ENCODE measurements at places on chromosomes 1 and 21.

DNA sequence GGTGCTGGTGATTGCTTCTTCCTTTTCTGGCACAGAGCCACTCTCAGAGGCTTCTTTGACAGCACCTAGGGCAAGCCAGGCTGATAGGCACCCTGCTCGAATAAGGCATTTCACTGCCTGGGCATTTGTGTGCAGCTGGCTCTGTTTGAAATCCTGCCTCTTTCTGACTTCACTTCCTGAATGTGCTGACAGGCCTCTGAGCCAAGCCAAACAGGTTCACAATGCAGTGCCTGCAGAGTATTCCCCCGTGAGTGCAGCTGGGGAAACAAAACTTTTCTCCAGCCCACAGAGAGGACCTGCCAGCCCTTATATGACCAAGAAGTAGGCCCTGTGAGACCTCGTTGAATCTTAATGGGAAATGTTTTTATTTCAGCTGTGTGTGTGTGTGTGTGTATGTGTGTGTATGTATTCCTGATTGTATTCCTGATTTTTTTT is 10.4 kb downstream of the JUN start:
- no peak overlapping the region for H3K4me3 ChIP-seq
- no peaks in the 10 kb centered on the region for H3K36me3 ChIP-seq
- H3K27ac ChIP-seq = peak overlapping the region; percentile 70
- peak; percentile 66 for ATAC-seq
- peaks cover 11% of the 10 kb centered on the region for H3K4me1 ChIP-seq
- no peaks in the 10 kb centered on the region for H3K27me3 ChIP-seq

- no peak overlapping the region for H3K27ac ChIP-seq
- no peaks in the 10 kb centered on the region for H3K4me1 ChIP-seq
- H3K36me3 ChIP-seq = no peaks in the 10 kb centered on the region
- no peak for ATAC-seq
These were observed 556.5 kb downstream of the PTBP2 start for GRCh38 chr1:97277891-97278654.

DNA sequence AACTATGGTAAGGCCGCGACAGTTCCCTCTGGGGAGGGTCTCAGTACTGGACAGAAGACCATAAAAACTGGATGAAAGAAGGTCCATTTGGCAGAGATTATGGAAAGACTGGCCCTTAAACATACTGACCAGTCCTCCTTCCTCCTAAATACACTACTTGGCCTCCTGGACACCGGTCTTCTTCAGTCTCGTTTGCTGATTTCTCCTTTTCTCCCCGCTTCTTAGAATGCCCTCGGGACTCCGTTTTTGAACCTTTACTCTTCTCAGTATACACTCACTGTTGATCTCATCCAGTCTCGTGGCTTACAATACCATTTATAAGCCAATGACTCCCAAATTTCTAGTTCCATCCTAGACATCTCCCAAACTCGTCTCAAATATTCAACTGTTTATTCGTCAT is 694 bp upstream of the MRPL9 start:
- H3K4me1 ChIP-seq = peaks cover 18% of the 10 kb centered on the region
- peaks cover 35% of the 10 kb centered on the region for H3K36me3 ChIP-seq
- H3K4me3 ChIP-seq = peak overlapping the region; percentile 72
- H3K27me3 ChIP-seq = no peaks in the 10 kb centered on the region
- H3K27ac ChIP-seq = peak overlapping the region; percentile 58

DNA sequence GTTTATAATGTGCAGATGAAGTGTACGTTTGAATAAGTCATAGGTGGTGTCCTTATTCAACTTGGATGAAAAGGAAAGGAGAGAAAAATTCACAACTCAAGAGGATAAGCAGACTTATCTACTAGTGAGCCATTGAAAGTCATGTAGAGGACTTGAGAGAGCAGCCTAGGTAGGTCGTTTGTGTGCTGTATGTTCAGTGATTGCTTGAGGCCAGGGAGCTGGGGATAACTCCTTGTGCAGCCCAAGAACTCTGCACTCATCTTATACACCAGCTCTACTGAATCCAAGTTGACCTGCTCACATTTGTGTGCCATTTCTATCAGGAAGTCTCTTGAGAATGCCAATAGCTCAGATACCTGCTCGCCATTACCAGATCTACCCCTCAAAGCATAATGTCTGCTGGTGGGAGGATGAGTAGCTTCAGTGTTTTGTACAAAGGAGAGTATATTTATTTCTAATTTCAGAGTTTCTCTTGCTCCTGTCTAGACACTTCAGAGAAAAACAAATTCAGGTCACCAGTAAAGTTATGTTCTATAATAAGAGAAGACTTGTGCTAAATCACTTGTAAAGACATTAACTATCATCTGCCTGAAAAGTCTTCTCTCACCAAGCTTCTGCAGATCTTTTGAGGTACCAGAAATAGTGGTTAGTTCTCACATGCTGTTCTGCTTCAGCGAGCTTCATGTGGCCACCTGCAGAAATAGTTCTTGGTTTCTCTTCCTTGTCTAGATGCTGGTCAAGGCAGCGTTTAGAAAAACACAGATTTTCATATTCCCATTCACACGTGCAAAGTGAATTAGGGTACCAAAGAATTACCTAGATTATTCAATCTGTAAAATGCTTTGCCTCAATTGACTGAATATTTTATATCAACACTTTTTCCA is 10.8 kb downstream of the S1PR1 start:
- ATAC-seq = no peak
- H3K27ac ChIP-seq = no peak overlapping the region
- H3K27me3 ChIP-seq = no peaks in the 10 kb centered on the region
- no peaks in the 10 kb centered on the region for H3K36me3 ChIP-seq
- H3K4me3 ChIP-seq = no peak overlapping the region

DNA sequence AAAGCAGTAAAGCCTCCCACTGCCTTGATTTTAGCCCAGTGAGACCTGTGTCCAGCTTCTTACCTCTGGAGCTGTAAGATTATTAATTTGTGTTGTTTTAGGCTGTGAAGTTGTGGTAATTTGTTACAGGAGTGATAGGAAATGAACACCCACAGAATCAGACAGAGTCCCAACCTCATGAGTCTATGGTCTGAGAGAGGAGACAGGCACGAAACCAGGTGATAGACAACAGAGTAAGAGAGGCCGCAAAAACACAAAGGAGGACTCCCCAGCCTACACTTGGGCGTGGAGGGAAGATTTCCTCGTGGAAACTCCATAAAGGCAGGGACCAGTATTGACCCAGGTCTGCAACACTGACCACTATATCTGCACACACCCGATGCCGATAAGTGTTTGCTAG is 234.6 kb upstream of the JUN start:
- H3K27ac ChIP-seq = no peak overlapping the region
- H3K36me3 ChIP-seq = no peaks in the 10 kb centered on the region
- no peaks in the 10 kb centered on the region for H3K27me3 ChIP-seq
- H3K4me1 ChIP-seq = no peaks in the 10 kb centered on the region
- no peak overlapping the region for H3K4me3 ChIP-seq

- no peaks in the 10 kb centered on the region for H3K36me3 ChIP-seq
- no peaks in the 10 kb centered on the region for H3K27me3 ChIP-seq
- no peak overlapping the region for H3K27ac ChIP-seq
These were observed 268.0 kb downstream of the ATG4C start for GRCh38 chr1:63051886-63052285.

DNA sequence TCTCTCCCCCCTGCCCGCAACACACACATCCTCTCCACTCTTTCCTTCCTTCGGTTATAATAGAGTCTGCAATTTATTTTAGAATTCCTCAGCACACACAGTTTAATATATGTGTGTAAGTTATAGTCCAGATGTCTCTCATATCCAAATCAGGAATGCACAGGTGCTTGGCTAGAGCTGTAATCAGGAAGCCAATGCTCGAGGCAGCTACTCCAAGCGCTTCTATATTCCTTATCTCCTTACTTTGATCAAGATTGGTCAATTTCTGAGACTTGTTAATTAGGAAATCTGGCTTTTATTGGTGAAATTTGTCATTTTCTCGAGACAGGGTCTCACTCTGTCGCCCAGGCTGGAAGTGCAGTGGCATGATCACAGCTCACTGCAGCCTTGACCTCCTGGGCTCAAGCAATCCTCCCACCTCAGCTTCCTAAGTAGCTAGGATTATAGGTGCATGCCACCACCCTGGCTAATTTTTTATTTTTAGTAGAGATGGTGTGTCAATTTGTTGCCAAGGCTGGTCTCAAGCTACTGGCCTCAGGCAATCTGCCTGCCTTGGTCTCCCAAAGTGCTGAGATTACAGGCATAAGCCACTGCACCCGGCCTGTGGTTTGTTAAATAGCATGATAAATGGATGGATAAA is 27.7 kb downstream of the RPL5 start:
- no peaks in the 10 kb centered on the region for H3K36me3 ChIP-seq
- H3K27ac ChIP-seq = no peak overlapping the region
- peak overlapping the region; percentile 23 for H3K4me3 ChIP-seq
- no peak for ATAC-seq
- no peaks in the 10 kb centered on the region for H3K4me1 ChIP-seq
- no peaks in the 10 kb centered on the region for H3K27me3 ChIP-seq

DNA sequence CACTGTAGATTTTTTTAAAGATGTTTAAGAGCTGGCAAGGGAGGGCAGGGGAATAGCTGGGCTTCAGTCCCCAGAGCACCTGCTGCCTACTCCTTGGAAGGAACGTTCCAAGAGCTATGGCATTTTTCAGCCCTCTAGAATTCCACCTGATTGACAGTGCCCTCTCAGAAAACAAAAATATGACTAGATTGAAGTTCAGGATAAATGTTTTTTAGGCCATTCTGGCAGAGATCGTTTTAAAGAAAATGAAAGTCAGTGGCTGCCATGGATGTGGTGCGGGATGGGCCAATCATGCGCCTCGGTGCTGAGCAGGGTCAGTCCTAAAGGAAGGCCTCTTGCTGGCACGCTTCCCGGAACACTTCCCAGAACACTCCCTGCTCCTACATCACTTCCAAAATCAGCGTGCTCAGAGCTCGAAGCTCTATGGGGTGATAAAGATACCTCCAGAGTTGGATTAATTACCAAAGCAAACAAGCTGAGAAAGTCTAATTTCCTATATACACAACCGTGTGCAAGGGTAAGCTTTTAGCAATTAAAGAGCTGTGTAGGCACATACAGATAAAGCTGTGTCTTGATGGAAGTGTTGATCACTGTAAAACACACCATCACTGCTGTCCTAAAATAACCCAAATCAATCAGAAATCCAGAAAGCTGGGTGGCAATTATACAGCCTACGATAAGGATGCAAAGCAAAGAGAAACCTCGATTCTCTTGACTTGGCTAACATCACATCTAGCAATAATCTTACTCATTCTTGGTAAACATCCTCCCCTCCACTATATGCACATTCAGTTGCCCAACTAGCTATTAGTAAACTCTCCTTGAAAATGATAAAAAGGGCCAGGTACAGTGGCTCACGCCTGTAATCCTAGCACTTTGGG is 34.6 kb downstream of the TGFBR3 start:
- H3K27me3 ChIP-seq = no peaks in the 10 kb centered on the region
- peak overlapping the region; percentile 4 for H3K4me3 ChIP-seq
- peaks cover 10% of the 10 kb centered on the region for H3K36me3 ChIP-seq
- peaks cover 27% of the 10 kb centered on the region for H3K4me1 ChIP-seq
- peak; percentile 91 for ATAC-seq
- peak overlapping the region; percentile 92 for H3K27ac ChIP-seq

GRCh38 chr1:206575165-206575893 is 36.9 kb downstream of the EIF2D start:
- no peaks in the 10 kb centered on the region for H3K36me3 ChIP-seq
- no peaks in the 10 kb centered on the region for H3K27me3 ChIP-seq
- peak overlapping the region; percentile 52 for H3K27ac ChIP-seq
- H3K4me1 ChIP-seq = no peaks in the 10 kb centered on the region
- peak; percentile 78 for ATAC-seq
- no peak overlapping the region for H3K4me3 ChIP-seq

GRCh38 chr1:233343262-233343661 is 15.7 kb downstream of the MAP3K21 start:
- H3K27ac ChIP-seq = no peak overlapping the region
- no peak for ATAC-seq
- H3K4me3 ChIP-seq = no peak overlapping the region
- no peaks in the 10 kb centered on the region for H3K36me3 ChIP-seq

GRCh38 chr1:58779801-58780382 is 4.0 kb downstream of the JUN start:
- H3K4me1 ChIP-seq = no peaks in the 10 kb centered on the region
- no peaks in the 10 kb centered on the region for H3K27me3 ChIP-seq
- peak overlapping the region; percentile 74 for H3K4me3 ChIP-seq

GRCh38 chr1:151961833-151962232 is 31.8 kb downstream of the S100A10 start:
- H3K4me1 ChIP-seq = no peaks in the 10 kb centered on the region
- no peaks in the 10 kb centered on the region for H3K36me3 ChIP-seq
- H3K27ac ChIP-seq = no peak overlapping the region
- H3K4me3 ChIP-seq = no peak overlapping the region
- no peaks in the 10 kb centered on the region for H3K27me3 ChIP-seq

- no peaks in the 10 kb centered on the region for H3K27me3 ChIP-seq
- ATAC-seq = no peak
- no peak overlapping the region for H3K4me3 ChIP-seq
These were observed 51.4 kb downstream of the EVA1C start for GRCh38 chr21:32463889-32464300.

All from gastroesophageal sphincter (tissue), 4 donors.